ENCODE measurements at places on chromosomes 5 and 9.

DNA sequence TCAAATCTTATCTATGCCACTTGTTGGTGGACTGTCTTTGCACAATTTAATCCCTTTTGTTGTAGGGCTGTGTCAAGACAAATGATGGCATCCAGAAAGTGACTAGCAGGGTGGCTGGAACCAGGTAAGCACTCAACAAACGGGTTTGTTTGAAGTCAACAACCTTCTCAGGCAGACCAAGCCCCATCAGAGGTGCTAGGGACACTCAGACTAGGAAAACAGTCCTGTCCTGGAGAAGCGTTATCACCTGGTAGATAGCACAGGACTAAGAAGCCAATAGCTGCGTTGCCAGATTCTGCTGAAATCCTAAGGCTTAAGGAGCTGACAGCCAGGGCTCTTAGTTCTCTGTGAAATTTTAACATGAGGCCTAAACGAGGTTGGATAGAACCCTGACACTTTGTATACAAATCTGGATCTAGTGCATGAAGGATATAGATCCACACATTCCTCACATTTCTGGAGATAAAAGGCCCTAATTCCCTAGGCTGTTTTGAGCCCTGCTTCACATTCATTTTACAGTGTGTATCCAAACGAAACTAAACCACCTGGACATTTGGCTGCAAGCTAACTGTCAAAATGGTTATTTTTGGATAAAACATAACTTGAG is 179.8 kb downstream of the DCP2 start:
- no peak for DNase-seq

- no peak for DNase-seq
Measured at GRCh38 chr5:132500931-132501628, 10.5 kb upstream of the IRF1 start.

GRCh38 chr5:27497491-27497890 is 459.1 kb upstream of the CDH9 start:
- no peak for DNase-seq

- DNase-seq: no peak
Measured at GRCh38 chr9:4829969-4830368, 37.2 kb downstream of the RCL1 start.

GRCh38 chr9:136305804-136306203 is 1.9 kb upstream of the CCDC187 start:
- DNase-seq: no peak

DNA sequence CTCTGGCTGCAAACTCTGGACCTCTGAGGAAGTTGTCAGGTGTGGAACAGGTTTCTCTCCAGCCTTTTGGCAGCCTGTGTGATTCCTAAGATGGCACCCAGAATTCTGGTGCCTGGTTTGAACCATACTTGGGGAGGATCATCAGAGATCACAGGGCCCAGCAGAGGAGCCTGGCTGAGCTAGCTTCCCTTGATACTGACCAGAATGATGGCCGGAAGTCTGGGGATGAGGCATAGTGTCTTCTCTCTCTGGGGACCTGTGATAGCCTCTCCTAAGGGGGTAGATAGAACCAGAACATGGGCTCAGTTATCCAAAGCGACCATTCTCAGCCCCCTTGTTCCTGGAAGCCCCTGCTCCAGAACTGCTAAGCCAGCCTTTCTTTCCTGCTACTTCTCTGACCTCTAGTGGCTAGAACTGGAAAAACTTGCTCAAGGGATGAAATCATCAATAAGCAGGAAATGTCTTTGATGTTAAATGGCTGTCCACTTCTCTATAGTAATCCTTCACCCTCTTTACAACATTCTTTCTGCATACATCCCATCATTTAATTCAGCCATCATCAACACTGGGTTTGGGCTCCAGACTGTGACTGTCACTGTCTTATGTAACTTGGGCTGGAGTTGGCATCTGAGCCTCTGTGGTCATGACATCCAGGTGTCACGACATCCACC is 55.1 kb downstream of the C9orf152 start:
- DNase-seq: no peak

DNA sequence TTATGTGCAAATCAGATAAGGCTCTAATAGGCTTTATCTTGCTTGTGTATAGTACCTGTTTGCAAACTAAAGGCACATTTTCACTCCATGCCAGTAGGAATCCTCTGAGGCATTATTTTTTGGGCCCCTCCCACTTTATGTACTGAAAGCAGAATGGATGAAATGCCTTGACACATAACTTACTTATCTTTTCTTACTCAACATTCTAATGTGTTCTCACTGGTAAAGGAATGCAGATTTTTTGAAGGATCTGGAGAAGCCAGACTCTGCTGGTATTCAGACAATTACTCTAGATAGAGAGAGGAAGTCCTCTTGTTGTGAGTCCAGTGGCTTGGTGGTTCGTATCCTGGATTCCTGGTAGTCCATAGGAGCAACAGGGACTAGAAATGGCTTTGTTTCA is 336.7 kb downstream of the CCDC171 start:
- DNase-seq: no peak

DNA sequence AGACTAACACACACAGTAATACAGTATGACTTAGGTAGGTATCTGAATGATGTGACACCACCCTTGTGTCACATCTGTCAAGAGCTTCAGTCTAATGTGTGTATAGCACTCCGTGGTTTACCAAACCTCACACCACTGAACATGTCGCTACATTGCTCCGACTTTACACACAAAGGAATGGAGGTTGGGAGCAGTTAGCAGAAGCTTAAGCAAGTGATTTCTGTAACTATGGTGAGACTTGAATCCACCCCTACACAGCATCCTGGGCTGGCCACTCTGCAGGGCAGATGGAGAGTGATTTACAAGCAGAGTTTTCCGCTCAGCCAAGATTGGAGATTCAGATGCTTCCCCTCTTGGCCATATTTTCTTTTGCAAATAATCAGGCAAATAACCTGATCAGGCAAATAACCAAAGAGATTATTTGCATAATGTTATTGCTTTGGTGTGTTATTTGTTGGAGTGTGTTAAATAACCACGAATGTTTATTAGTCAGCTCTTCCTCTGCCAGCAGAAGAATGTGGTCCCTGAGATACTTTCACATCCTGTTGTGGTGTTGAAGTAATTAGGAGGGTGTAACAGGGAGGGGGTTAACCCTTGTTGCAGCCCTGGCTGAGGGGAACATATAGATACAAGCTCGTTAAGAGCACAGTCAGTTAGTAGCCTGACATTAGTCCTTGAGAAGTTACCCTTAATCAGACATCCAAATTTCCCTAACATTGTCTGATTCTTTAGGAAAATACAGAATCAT is 92.8 kb downstream of the SNX18 start:
- DNase-seq: no peak

DNA sequence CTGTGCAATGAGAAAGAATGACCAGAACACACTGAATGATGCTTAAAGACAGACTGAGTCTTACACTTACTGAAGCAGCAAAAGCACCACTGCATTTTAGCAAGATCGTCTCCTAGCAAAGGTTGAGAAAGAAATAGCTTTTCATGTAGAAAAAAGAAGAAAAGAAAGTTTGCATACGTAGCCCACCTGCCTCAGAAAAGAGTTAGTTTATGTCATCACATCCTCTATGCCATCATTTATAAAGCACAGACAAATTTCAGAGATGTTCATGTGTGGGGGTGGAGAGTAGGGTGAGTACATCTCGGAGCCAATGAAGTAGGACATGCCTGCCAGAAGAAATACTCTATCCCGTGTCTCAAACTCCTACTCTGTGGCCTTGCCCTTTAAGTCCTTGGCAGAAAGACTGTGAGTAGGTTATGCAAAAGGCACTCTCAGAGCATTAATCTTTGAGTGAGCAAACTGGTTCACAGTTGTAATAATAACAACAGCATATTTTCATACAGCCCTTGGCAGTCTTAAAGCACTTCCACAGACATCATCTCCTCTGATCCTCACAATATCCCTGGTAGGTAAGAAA is 22.4 kb downstream of the NRG2 start:
- DNase-seq: no peak

- DNase-seq: no peak
Measured at GRCh38 chr9:14151451-14151850, 162.5 kb downstream of the NFIB start.
